ENCODE measurements at places on chromosomes 2 and 18.

- DNase-seq, result no peak
Measured at GRCh38 chr2:10873171-10873570, 38.6 kb upstream of the KCNF1 start.

DNA sequence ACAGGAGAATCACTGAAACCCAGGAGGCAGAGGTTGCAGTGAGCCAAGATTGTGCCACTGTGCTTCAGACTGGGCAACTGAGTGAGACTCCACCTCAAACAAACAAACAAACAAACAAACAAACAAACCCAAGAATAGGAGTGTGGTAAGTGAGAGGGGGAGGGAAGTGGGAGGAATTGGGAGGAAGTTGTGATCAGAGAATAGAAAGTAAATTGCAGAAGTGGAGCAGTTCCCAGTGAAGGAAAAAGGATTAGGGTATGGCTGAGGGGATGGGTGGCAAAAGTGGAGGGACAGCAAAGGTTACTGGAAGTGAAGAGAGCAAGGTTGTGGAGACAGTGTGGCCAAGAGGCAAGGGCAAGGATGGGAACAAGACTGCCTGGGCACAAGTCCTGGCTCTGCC lies 41.1 kb upstream of the C1GALT1C1L start:
- DNase-seq, result no peak

DNA sequence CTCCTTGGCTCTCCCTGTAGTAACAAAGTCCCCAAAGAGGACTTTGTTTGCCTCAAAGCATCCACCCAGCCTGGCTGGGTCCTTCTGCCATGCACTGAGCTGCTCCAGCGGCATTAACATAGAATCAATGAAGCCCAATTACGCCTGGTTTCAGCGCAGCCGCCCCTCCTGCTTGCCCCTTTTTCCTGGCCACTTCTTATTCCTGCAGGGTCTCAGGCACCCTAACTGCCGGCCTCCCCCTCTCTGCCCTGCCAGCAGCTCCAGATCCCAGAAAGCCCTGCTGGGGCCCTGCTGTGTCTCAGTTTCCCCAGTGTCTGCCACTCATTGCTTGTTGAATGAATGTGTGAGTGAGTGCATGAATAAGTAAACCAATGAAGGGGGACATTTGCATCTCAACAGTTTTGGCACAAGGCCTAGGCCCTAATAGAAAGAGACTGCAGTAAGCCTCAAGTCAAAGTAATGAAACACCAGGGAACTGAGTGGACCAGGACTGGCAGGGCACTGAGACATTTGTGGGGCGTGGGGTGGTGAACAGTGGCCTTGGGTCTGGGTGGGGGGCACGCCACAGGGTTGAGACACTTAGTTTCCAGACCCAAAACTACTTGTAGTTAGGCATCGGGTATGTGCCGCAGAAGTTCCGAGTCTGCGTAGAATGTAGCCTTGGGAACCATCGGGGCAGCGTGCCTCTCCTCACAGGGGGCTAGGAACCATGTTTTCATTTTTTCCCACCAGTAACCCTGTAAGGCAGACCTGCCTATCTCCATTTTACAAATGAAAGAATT lies 60.6 kb downstream of the SMAD7 start:
- no peak for DNase-seq

DNA sequence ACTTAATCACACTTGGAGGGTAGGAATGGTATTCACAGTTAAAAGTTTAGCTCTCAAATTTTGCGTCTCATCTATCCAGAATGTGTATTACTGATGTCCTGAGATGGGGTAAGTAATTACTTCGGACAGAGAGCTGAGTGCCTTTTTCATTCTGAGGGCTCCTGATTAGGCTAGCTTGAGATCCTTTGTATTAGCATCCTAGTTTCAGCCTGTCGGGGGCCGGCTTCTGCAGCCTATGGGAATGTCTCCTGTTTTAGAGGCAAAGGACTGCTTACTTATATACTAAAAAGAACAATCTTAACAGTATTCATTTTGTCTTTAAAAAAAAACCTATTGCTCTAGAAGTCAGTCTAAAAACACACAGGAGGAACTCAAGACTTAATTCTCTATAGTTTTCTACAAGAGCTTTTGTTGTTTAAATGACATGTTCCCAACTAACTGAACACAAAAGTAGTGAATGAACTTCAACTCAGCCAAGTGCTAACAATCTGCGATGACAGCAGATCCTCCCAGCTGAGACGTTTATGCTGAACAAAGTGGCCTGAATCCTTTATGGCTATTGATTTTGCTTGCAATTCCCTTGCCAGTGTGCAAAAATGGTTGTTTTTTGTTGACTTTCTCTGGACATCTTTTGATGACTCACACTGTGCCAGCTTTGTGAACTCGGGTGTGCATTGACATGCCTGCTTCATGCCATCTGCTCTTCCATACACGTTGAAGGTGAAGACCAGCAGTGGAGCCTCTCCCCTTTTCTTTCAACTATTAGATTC lies 118.7 kb downstream of the LYPD6B start:
- no peak for DNase-seq

DNA sequence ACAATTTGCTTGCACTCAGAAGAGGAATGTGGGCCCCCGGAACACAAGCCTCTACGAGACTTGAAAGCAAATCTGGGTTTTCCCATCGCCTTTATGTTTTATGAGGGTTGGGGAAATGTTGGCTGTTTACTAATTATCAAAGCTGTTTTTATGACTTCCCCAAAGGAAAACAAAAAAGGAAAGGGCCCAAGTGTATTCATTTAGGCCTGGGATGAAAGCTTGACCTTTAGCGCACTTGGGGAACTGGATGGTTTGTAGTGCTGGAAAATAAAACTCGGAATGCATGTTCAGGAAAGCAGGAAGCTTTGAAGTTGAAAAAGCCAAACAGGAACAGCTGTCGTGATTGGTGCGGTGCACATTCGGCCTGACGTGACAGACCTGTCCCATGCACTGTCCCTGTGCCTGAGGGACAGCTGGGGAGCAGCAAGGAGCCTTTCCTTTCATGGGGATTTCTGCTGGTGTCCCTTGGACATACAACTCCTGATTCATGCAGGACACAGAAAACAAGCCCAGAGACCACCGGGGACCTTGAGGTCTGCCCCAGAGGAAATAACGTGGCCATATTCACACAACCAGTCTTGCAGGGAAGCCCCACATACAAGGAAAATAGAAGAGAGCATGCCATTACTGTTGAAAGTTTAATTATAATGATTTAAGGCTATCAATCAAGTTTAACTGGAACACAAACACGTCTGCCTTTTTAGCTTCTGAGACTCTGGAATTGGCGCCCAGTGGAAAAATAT lies 169.7 kb upstream of the APCDD1 start:
- no peak for DNase-seq

DNA sequence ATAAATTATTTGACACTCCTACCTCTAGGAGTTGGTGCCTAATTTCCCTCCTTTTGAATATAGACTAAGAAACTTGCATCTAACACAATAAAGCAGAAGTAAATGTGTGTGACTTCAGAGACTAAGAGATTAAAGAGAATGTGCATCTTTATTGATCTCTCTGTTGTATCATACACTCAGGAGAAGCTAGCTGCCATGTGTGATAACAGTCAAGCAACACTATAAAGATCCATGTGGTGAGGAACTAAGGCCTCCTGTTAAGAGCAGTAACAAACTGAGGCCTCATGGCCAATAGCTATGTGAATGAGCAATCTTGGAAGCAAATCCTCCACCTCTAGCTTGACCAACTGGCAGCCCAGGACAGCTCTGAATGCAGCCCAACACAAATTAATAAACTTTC lies 3.4 kb downstream of the FANCL start:
- DNase-seq, result no peak

DNA sequence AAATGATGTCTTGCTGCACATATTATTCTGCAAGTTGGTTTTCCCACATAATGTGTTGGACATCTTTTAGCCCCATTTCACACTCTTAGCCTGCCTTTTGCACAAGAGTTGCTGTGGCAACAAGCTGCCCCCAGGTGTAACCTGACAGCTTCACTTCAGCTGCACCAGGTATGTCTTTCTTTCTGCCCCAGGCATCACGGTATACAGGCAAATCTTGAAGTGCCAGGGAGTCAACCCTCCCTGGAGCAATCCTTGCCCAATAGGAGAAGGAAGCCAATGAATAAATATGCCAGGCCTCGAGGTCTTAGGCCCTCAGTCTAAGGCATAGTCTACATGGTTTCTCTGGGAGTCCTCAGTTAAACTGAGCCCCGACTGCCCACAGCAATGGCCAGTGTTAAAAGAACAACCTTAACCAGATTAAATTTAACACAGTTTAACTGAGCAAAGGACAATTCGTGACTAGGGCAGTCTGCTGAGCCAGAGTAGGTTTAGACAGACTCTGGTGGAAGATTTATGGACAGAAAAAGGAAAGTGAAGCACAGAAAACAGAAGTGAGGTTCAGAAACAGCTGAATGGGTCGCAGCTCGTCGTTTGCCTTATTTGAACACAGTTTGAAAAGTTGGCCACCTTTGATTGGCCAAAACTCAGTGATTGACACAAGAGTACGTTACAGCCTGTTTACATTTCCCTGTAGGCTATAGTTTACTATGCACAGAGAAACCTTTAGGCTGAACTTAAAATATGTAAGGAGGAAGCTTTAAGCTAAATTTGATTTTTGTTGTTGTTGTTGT lies 32.0 kb upstream of the C1QL2 start:
- DNase-seq, result no peak

- no peak for DNase-seq
Measured at GRCh38 chr2:232245111-232245510, 133.4 kb upstream of the ALPP start.

- DNase-seq, result no peak
Measured at GRCh38 chr2:57758686-57759085, 287.9 kb upstream of the VRK2 start.
